ENCODE measurements at places on chromosomes 11 and 22.
A peak's percentile ranks its signal among the peaks of the same experiment; 100 is the strongest.

GRCh38 chr22:30009478-30009877 is 70.8 kb upstream of the HORMAD2 start:
- no peak for DNase-seq

GRCh38 chr11:134466156-134466555 is 54.1 kb upstream of the B3GAT1 start:
- no peak for DNase-seq

DNA sequence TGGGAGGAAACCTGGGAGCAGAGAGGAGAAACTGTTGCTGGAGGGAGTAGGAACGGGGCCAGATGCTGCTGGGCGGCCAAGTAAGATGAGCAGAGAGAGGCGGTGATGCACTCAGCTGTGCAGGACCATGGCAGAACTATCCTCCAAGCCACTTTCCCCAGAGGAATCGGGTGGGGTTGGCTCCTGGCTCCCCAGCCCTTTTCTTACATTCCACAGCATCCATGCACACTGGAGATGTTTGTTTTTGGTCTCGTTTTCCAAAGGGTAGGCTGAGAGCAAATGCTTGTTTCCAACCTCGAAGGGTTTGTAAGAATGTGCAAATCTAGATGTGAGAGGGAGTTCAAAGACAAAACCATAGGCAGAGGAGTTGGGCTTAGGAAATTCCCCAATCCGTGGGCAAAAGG is 73.2 kb downstream of the DBX1 start:
- peak; percentile 87 for DNase-seq

- DNase-seq: no peak
Measured at GRCh38 chr11:1382429-1382828, 7.3 kb upstream of the BRSK2 start.

- no peak for DNase-seq
Measured at GRCh38 chr22:38610234-38610633, 40.3 kb upstream of the DMC1 start.

DNA sequence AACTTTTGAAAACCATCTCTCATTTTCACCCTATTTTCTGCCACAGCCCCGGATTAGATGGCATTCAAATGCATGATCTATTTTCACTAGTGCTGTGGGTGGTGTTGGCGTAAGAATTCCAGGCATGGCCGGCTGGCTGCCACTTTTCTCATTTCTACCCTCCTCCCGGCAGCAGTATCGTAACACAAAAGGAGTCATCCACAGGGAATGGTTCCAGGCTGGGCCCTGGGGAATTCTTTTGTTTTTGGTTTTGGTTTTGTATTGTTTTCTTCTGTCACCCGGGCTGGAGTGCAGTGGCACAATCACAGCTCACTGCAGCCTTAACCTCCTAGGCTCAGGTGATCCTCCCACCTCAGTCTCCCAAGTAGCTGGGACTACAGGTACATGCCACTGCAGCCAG is 13.8 kb downstream of the JAML start:
- DNase-seq: no peak

GRCh38 chr11:28819741-28820140 is 711.6 kb downstream of the METTL15 start:
- no peak for DNase-seq

DNA sequence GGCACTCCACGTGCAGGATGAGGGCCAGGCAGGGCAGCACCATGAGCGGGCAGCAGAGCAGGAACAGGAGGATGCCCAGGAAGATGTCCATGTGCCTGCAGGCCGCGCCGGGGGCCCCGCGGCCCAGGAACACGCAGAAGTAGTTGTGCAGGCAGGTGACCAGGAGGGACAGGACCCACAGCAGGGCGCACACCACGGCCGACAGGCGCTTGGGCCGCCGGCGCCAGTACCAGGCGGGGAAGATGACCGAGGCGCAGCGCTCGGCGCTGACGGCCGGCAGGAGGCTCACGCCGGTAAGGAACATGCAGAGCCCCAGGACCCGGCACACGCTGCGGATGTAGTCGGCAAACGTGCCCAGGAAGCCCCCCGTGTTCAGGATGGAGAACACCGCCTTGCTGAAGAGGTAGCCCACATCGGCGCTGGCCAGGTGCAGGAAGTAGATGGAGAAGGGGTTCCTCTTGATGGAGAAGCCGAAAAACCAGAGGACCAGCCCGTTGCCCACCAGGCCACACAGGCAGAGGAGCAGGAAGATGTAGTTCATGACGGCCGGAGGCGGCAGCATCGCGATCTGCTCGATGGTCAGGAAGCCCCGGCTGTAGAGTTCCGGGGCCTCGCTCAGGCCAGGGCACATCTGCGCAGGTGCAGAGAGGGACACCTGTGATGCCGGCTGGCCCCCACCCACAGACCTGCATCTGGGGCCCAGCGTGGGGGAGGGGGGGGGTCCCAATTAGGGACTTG is 7.2 kb downstream of the MRGPRF start:
- no peak for DNase-seq

GRCh38 chr11:12567746-12568460 is 106.3 kb upstream of the TEAD1 start:
- DNase-seq: no peak

- DNase-seq: no peak
Measured at GRCh38 chr11:46331282-46331984, 15.8 kb upstream of the DGKZ start.

DNA sequence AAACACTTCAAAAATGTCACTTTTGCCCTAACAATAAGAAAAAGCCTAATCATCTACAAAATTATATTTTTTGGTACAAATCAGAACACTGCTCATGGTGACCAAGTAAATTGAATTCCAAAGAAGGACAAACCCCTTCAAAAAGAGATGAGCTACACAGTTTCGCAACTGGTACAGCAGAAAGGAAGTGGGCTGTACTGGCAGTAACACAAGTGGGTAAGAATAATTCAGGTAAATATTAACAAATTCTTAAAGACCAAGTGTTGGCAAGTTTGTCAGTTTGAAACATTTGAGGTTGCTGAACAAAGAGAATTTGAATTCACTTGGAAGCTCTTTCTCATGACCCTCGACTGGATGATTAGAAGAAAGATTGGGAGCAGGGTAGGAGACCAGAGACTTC is 35.5 kb downstream of the MSANTD4 start:
- no peak for DNase-seq

GRCh38 chr11:116373104-116373944 is 399.5 kb downstream of the BUD13 start:
- DNase-seq: peak; percentile 6

- DNase-seq: peak; percentile 97
Measured at GRCh38 chr22:36365020-36365411, 22.8 kb downstream of the MYH9 start.

DNA sequence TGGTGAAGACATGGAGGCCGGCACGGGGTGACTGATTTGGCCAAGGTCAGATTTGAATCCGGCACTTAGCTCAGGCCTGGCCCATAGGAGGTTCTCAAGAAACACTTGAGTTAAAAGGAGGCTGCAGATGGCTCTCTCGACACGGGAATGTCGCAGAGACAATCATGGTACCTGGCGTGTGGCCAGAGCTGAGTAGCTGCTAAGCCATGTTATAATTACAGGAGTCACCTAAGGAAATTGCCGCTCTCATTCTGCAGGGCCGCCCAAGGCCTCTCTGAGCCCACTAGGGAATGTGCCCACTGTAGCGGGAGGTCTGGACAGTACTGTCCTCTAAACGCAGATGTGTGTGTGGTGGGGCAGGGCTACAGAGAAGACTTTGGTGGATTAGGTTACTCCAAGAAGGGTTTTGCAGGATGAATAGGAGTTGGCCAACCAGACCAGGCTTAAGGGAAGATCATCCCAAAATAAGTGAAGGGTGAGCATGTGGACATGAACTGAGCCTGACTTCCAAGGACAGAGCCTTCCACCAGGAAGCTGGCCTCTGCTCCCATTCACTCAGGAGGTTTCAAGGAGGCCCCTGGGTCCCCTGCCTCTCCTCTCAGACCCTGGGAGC is 19.3 kb upstream of the PRR5 start:
- DNase-seq: no peak

DNA sequence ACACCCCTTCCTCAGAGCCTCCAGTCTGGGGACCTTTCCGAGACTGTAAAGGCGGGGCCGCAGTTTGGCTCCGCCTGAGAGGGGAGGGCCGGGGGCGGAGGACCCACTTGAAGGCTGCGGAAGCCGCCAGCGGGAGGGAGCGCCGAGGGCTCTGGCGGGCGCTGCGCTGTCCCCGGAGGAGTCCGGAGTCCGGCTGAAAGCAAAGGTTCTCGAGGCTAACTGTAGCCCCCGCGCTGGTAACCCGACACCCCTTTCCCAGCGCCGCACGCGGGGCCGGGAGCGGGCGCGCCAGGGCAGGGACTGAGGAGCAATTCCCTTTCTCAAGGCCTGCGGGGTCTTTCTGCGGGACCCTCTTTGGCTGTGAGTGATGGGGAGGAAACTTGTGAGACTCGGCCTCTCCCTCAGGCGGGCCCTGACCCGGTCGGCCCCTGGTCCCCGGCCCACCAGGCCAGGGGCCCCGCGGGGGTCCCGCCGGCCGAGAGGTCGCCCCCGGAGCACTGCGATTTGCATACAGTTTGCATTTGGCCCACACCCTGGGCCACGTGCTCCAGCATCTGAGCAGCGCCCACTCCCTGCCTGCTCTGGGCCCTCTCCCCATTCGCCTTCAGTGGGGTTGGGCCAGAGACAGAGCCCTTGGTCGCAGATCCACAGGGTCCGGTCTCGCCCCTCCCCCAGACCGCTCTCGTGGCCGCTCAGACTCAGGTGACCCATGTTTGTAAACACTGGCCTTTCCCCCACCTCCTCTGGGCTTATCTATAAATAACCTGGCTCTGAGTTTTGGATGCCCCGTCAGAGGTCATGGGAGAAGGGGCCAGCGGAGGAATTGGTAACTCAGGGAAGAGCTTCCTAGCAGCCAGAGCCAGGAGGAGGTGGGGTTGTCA is 519 bp upstream of the ART5 start:
- DNase-seq: peak; percentile 79
